ENCODE measurements at places on chromosomes 3 and 15.

DNA sequence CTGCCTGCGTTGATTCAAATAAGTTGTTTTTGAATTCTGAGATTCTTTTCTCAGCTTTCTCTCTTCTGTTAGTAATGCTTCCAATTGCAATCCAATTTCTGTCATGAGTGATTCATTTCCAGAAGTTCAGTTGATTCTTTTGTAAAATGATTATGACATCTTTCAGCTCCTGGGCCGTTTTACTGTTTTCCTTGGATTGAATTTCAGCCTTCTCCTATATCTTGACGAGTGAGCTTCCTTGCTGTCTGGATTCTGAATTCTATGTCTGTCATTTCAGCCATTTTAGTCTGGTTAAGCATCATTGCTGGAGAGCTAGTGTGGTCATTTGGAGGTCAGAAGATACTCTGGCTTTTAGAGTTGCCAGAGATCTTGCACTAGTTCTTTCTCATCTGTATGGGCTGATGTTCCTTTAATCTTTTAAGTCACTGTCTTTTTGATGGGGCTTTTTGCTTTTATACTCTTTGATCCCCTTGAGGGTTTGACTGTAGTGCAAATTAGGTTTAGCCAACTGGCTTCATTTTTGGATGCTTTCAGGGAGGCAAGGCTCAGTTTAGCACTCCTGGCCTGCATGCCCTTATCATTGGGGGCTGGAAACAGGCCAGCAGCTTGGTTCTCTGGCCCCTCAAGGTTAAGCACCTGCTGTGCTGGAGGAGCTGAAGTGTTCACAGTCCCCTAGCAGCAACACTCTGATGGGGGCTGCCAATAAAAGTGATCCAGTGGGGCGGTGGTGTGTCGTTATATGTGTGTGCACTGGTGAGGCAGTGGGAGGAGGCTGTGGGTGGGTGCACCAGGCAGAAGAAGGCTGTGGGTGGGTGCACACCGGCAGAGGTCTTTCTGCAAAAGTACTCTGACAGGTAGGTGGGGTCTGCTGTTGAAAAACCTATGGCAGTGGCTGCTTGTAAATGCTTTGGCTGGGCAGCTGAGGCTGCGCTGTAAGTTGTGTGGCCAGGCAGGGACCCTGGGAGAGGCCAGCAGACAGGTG lies 51.2 kb downstream of the MCTP2 start:
- no peak for DNase-seq

DNA sequence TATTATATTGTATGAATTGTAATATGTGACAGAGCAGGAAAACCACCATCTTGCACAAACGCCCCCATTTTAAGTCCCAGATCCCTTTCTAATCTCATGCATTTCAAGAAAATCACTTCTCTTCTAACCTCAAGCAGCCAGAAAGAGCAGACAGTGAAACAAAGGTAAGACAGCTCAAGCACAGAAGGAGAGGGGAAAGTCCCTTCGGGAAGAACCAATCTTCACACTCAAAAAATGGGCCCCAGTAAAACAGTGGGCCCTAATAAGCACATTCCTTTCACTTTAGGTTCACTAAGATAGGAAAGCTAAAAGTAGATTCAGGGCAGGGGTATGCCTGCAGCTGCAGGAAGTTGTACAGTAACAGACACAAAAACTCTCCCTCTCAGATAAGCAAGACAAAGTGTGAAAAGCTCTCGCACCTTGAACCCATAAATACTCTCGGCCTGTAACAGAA lies 1268.7 kb downstream of the SI start:
- no peak for DNase-seq

DNA sequence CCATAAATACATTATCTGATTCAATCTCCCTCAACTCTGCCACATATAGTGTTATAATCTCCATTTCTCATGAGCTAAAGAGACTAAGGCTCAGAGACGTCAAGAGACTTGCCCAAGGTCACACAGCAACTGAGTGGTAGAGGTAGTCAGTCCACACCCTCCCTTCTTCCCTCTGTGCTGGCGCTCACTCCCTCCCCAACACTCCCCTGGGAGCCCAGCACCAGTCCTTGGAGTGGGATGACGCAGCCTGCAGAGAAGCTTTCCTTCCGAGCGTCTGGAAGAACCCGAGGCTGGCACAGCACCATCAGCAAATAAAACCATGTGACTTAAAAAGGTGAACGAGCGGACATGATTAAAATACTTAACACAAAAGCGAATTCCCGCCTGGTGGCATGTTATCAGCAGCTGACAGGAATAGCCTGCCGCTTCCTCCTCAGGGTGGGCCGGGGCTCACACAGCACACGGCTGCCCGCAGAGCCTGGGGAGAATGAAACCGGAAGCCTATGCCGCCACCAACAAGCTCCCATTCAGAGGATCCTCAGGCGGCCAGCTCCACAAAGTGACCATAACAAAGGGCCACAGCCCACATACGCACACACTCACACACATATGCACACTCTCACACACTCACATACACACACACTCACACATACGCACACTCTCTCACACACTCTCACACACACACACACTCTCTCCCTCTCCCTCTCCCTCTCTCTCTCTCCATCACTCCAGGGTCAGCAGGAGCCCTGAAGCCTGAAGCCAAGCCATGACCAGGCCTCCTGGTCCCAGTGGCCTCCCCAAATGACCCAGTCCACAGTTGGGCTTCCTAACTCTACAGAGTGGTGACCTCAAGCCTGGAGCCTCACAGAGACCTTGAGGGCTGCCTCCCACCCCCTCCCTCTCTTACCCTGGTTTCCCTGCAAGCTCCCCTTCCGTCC lies 120.5 kb downstream of the XXYLT1 start:
- DNase-seq = peak; percentile 59

DNA sequence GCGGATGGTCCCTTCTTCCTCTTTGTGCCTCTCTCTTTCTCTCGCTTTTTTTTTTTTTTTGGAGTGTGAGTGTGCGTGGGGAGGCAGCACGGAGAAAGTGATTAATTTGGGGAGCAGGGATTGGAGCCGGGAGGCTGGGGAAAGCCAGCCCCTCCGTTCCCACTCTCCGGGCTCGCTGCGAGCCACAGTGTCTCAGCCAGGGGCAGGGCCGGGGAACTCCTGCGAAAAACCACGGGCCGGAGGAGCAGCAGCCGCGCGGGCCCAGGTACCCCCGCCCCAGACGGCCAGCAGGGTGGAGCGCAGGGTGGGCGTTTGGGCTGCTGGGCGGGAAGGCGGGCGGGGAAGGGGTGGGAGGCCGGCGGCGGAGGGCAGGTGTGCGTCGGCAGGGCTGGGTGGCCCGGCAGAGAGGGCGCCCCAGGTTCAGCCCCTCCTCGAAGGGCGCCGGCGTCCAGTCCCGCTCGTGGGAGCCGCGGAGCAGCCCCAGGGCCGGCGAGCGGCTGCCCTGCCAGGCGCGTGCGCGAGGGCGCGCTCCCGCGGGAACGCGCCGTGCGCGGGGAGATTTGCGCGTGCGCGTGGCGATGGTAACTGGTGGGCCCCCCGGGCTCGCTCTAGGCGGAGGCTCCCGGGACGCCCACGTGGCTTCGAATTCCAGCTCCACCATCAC lies 1.4 kb downstream of the CHL1 start:
- DNase-seq = no peak

DNA sequence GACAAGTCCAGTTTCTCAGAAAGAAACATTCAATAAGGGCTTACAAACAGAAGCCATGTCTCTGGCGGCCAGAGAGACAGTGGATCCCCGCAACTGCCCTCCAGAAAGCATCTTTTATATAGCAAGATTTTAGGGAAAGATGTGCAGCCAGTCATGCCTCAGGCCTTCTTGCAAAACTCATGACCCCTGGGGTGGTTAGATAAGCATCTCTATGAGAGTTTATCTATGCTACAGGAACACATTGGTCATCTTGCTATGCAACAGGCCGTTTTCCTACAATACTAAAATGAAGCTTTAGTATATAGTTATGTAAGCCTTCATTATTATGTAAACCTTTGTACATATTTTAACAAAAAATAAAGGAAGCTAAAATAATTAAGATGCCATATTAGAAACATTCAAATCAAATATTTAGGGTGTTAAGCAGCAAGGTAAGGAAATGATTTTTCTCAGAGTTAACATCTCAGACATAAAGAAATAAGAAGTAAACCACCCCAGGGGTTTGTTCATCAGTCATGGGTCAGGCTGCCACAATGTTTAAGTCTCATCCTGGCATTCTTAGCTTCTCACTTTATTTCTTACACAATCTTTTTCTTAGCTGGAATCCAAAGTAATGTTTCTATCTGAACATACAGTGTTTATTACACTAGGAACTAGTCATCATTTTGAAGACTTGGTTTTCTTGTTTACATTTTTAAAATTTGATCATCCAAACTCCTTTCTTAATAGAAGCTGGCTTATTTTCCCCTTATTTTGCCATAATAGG lies 6.3 kb upstream of the FSIP1 start:
- no peak for DNase-seq

GRCh38 chr3:32495609-32496008 lies 7.0 kb downstream of the CMTM6 start:
- no peak for DNase-seq

GRCh38 chr3:58329922-58330413 lies 2.7 kb upstream of the PXK start:
- DNase-seq = no peak

All from globus pallidus (tissue), 1 donor.